Left forelimb (tissue), 1 donor: ENCODE measurements at places on chromosomes 2 and 18.

GRCh38 chr2:230895536-230896345 is 29.3 kb downstream of the GPR55 start:
- DNase-seq: peak; percentile 34

- peak; percentile 70 for DNase-seq
Observed at GRCh38 chr2:109614715-109615636, 812 bp downstream of the SOWAHC start.

DNA sequence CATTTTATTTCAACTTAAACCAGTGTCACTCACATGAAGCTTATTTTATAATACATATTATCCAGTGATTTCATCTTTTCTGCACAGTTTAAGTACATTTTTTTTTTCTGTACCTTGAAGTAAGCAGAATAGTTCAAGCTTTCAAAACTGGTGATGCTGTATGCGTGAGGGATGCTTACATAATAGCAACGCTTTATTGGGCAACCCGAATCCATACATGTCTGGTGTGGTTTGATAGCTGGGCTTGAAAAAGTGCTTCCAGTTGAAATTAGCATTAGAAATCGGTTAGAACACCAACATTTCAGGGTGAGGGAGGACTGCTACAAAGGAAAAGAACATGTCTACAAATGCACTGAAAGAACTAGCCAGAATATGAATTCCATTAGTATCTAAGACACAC is 117.4 kb downstream of the MBP start:
- no peak for DNase-seq

- no peak for DNase-seq
Observed at GRCh38 chr2:54194761-54195750, 61.0 kb downstream of the TSPYL6 start.

- DNase-seq: no peak
Observed at GRCh38 chr18:68841301-68841700, 43.4 kb downstream of the CCDC102B start.

DNA sequence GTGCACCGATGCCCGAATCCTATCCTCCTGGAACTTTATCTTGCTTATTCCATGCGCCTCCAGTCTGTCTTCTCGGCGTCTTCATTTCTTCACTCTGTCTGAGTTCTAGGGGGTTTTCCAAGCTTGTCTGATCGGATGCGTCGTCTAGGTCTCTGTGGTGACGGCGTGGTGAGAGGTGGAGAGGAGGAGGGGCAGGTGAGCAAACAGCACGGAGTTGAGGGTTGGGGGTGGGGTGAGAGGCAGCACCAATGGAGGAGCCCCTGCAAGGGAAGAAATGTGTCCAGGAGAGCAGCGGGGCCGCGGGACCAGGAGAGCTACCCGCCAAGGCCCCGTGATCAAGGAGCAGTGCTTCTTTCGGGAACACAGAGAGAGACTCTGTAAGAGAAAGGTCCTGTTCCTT is 131.3 kb upstream of the TWIST2 start:
- peak; percentile 23 for DNase-seq

DNA sequence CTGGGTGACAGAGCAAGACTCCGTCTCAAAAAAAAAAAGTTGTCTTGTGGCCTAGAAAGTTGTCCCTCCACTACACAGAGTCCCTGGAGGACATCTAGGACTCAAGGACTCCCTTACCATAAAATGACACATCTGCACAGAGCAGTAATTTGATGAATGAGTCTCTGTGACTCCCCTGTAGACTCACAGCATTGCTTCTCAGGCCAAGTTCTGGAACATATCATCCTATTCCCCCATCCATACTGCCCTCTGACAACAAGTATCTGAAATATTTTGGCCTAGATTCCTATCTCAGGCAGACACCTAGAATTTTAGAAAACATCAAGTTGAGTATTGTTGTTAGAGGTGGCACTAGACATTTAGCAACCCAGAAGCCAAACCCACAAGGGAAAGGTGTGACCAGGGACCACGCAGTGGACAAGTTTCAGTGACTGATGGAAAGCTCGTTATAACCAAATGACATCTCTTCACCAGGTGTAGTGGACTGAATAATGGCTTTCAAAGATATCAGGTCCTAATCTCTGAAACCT is 97.9 kb upstream of the ATP8B1 start:
- no peak for DNase-seq

DNA sequence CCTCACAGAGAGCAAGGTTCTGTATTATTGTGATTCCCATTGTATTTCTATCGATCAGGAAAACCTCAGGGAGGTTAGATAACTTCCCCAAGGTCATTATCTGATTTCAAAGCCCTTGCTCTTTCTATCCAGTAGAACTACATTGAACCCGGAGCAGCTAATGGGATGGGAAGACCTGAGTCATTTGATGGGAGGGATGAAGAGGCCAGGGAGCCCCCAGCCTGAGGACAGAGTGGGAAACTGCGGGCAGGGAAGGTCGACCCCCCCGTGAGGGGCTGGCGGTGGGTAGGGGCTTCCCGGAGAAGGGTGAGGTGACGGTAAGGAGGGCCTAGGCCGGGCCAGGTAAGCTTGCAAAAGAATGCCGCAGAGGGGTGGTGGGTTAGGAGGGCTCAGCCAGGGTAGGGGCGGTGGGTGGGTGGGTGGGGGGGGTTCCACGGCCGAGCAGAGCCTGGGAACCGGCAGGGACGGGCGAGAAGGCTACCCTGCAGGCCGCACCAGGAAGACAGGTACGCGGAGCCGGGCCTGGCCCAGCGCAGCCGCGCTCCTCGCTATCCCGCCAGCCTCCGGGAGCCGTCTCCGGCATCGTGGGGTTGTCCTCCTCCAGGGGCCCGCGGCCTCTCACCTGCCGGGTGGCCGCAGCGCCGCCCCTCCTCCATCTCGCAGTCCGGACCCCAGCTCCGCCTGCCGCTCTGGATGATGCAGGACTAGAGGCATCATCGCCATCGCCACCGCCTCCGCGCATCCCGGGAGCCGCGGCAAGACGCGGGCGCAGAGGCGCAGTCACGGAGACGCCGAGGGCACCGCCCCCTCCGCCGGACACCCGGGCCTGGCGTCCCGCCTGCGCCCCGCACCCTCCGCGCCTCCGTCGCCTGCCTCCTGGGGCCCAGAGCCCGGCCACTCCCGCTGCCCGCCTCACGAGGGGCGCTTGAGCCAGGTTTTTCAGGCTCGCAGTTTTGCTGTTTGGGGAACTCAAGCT is at the start of gene GPR75:
Gene GPR75 (minus strand): TSS at position 762 of the 976 bp plus-strand sequence. CDS start 5,211 bp downstream, outside the sequence.
- DNase-seq: no peak

DNA sequence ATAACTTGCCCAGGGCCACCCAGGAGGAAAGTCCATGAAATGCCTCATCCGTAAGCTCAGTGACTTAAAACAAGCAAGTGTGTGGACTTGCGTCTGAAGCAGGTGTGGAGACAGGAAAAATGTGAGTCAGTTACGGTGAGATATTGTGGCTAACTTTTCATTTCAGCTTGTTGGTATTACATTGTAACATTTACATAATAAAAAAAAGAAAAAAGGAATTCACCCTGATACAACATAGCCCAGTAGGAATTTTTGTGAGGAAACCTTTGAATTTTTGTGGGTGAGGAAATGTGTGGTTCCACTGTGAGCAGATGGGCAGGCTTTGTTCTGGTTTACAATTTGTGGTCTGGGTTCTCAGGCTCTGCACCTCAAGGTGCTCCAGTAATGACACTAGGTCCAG is 33.7 kb upstream of the LYPD6B start:
- no peak for DNase-seq

DNA sequence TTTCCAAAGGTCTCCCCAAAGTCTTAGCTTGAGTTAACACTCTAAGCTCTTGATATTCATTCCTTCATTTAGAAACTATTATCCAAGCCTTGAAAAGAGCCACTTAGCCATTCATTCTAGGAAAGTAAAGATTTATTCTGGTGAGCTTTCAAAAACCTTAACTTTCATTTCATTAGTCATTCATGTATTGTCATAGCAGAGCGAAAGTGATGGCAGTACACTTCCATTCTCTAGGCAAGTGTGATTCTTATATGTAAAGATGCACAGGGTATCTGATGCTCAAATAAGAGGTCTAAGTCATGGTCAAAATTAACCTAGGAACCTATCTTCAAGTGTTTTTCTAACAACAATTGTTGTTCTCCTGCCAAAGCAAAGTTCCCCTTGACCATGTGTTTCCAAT is 553.0 kb upstream of the FANCL start:
- DNase-seq: no peak

DNA sequence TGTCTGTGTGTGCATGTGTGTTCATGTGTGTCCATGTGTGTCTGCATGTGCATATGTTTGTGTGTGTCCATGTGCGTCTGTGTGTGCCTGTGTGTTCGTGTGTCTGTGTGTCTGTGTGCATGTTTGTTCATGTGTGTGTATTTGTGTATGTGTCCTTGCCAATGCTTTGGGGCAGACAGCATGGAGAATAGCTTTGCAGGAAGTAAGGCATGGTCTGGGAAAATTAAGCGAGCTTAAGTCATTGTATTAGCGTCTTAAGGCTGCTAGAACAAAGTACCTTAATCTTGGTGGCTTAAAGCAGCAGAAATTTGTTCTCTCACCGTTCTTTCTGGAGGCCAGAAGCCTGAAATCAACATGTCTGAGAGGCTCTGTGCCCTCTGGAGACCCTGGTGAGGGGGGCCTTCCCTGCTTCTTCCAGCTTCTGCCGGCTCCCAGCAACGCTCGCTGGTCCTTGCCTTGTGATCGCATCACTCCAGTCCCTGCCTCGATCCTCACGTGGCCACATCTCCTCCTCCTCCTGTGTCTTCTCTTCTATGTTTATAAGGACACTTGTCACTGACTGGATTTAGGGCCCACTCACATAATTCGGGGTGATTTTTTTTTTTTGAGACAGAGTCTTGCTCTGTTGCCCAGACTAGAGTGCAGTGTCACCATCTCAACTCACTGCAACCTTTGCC is 3.8 kb downstream of the NEU2 start:
- DNase-seq: no peak

GRCh38 chr2:96156926-96157648 is 11.8 kb upstream of the DUSP2 start:
- DNase-seq: peak; percentile 53

DNA sequence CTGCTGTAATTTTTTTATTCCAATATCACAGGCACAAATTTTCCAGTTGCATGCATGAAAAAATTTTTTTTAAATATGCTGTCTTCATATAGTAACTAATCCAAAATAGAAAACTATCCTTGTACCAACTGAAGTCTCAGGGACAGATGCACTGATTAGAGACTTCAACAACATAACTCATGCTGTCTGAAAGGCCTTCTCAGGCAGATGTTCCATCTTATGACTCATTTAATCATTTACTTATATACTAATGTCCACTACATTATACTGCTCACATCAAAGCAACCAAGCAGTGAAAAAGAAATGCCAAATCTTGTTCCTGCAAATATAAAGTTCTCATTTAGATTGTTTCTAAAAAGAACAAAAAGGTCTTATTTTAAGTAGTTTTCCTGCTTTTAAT is 53.1 kb downstream of the OLA1 start:
- DNase-seq: no peak

GRCh38 chr2:187158452-187158851 is 289.6 kb downstream of the CALCRL start:
- DNase-seq: no peak

DNA sequence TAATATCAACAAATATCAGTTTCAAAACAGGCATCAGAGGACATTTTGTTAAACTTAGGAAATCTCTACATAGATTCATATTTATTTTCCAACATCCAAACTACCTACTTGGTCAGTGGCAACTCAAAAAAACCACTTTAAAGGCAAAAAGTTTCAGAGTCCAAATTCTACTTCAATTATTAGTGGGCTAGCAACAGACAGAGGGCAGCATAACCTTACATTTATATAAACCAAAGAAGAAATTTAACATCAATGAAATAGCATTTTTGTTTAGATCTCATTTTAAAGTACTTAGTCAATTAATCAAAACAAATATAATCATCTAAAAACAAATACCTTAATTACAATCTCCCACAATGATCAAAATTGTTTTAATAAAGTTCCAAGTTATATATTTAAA is 33.3 kb downstream of the RTTN start:
- DNase-seq: no peak

DNA sequence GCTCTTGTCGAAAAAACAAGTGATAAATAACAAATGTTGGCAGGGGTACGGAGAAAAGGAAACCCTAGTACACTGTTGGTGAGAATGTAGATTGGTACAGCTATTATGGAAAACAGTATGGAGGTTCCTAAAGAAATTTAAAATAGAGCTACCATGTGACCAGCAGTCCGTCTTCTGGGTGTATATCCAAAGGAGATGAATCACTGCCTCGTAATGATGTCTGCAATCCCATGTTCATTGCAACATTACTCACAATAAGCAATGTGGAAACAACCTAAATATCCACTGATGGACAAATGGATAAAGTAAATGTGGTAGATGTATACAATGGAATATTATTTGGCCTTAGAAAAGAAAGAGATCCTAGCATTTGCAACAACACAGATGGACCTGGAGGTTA is 50.6 kb downstream of the SLC16A14 start:
- no peak for DNase-seq

DNA sequence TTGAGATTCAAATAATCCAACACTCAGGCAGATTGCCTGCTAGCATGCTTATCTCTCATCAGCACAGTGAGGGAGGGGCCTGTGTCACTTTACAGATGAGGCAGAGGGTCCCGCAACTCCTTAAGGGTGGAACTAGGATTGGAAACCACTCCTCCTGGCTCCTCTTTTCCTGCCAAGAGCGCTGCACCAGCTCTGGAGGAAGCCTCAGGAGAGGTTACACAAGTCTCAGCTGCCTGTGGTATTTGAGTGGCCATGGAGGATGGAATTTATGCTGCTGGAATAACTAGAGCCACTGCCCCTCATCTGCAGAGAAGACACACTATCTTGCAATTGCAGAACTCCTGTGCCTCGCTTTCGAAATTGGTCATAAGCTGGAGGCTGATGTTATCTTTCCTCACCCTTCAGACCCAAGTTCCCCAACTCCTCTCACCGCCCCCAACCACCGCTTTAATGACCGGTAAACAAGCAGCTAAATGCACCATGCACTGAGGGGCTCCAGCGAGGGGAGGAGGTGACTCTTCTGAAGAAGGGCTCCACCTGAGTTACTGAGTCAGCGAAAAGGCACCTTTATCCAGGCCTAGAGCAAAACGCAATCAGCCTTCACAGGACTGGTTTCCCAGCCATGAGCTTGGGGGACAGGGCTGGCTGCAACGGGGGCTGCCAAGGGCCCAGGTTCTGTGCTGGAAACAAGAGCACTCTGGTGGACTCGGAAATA is 245.8 kb downstream of the SOX11 start:
- DNase-seq: no peak

DNA sequence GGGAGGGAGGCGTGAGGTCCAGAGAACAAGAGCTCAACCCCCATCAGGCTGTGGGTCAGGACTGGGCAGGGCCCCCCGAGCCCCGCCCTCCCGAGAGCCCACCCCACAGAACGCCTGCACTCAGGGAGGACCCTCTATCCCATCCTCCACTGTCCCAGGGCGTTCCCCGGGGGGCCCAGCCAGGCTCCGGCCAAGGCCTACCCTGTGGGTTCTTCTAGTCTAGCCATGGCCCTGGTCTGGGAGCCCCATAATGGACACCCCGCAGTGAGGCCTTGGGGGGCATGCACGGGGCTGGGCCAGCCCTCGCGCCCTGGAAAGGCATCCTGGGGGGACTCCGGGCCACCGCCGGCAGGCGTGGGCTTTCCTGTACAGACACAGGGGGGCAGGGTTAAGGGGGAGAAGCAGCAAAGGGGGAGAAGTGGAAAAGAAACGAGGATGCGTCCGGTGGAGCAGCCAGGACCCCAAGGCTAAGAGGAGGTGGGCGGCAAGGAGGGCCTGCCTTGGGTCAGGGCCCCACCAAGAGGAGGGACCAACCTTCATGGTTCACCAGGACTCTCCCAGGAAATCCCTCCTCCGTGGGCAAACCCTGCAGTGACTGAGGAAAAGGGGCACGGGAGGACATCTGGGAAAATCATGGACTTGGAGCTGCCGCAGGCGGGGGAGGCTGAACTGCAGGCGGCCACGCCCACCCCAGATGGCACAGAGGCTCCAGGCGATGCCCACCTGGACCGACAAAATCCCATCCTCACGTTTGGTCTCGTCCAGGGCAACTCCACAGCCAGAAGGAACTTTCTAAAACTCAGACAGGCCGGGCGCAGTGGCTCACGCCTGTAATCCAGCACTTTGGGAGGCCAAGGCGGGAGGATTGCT is 2.7 kb upstream of the CROCC2 start:
- DNase-seq: no peak
